ENCODE measurements at places on chromosomes 6 and 20. TPM values are rescaled to one million over a fixed set of nuclear protein-coding genes. Genes with fewer than 3 reads are reported as not detected.

DNA sequence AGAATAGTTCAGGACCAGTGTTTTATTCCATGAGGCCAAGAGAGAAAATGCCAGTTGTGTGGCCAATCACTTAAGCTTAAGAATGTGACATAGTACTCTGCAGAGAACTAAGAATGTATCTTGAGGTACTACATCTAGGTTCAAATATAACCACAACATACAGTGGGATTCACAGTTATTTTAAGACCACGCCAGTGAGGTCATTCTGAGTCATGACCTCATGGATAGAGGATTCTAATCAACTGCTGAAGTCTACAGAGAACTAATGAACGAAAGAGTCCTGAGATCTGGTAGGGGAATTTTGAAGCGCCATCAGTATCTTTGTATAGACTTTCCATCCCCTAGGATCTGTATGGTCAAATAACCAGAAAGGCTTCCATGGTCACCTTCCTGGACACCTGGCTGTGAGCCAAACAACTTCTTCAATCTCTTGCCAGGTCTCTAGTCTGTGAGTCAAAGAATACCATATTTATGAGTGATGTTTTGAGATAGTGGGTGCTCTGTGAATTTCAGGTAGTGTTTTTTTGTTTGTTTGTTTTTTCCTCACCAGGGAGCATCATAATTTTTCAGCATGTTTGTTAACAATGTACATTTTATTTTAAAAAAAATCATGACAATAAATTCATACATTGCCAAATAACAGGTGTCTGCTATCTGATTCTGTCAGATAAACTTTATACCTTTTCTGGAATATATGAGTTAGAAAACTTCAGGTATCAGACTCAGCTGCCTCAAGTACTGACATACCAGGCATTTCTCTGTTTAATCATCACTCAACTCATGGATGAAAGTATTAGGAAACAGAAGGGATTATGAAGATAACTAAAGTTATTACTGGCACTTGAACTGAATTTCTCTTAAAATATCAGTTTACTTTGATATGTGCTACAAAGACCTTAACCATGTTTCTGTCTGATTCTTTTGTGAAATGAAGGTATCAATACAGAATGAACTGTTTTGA, 217.9 kb downstream of the PLCB4 start:
- no peak for DNase-seq
- no peaks in the 10 kb centered on the region for H3K36me3 ChIP-seq
- H3K27me3 ChIP-seq: no peaks in the 10 kb centered on the region
- no peaks in the 10 kb centered on the region for H3K4me1 ChIP-seq
- no peak overlapping the region for H3K27ac ChIP-seq

DNA sequence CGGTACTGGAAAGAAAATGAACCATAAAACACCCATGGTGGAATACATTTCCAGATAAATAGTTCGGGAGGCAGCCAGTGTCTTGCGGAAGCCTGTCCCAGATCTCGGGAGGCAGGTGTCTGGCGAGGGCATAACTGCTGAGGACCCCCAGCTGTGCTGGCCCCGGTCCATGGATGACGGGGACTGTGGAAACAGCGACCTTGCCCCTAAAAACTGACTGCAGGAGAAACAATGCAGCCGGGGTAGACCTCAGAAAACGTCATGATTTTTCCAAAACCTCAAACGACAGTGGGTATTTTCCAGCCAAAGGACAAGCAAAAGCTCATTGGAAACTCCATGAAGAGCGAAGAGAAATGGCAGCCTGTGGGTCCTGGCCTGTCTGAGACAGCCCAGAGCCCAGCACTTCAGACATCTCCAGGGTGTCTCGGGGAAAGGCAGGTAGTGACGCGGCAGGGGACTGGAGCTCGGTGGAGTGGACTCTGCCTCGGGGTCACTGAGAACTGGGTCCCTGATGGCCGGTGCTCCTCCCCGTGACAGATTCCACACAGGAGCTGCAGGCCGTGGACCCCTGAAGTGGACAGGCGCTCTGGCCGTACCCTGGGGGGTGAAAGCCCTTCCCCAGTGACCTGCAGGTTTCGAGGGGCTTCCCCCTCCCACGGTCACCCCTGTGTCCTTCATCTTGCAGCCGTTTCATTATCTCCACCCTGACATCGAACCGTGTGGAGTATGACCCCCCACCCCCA, 188.6 kb downstream of the SYNDIG1 start:
- H3K4me1 ChIP-seq: peaks cover 4% of the 10 kb centered on the region
- H3K4me3 ChIP-seq: no peak overlapping the region
- no peak overlapping the region for H3K27ac ChIP-seq
- no peaks in the 10 kb centered on the region for H3K36me3 ChIP-seq

The CLDN20 gene
- not detected for total RNA-seq

DNA sequence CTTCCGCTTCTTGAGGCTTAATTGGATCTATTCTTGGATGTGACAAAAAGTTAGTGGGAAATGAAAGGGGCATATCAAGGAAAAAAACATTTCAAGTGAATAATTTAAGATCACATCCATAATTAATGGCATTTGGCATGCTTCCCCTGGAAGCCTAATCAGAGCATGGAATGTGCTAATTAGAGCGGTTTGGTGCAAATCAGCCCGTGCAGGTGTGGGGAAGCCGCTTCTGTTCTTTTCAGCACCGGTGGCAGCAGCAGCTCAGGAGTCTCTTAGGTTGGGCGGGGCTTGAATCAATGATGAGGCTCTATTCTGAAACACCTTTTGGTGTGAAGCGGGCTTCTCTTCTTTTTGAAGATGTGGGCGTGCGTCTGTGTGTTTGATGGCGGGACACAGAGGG, 301.2 kb downstream of the LRFN2 start:
- no peak overlapping the region for H3K27ac ChIP-seq
- no peak for DNase-seq
- H3K36me3 ChIP-seq: no peaks in the 10 kb centered on the region

GRCh38 chr6:132764370-132764769, 6.7 kb upstream of the VNN2 start:
- peaks cover 2% of the 10 kb centered on the region for H3K4me1 ChIP-seq
- no peak overlapping the region for H3K27ac ChIP-seq
- H3K4me3 ChIP-seq: no peak overlapping the region
- H3K36me3 ChIP-seq: no peaks in the 10 kb centered on the region

The SMPDL3A gene
- 22.4 TPM for total RNA-seq

The NKX2-2 gene
- total RNA-seq: not detected

DNA sequence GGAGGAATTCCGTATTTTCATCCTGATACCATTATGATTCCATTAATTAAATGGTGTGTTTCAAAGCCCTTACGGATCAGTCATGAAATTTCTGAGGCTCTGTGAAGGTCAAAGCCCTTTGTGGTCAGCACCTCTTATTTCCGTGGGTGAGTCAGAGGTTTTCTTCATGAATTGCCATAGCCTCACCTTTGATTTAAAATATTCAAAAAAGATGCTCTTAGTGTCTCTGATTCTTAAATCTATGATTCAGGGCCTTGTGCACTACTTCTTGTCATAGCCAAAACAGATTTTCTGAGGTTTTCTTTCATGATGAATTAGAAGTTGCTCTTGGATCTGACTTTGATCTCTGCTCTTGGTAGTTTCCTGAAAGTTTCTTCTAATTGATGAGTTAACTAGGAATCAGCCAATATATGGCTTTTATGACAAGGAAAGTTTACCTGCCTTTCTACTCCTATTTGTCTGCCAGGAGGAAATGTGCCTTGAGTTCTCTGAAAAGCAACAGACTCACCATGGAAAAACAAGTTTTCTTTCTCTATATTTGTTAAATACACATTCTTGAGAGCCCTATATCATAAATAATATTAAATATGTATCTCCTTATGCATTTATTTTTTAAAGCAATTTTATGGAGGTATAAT, 613.0 kb downstream of the UTRN start:
- H3K27me3 ChIP-seq: no peaks in the 10 kb centered on the region
- DNase-seq: no peak
- H3K36me3 ChIP-seq: no peaks in the 10 kb centered on the region
- H3K27ac ChIP-seq: no peak overlapping the region
- no peaks in the 10 kb centered on the region for H3K4me1 ChIP-seq

DNA sequence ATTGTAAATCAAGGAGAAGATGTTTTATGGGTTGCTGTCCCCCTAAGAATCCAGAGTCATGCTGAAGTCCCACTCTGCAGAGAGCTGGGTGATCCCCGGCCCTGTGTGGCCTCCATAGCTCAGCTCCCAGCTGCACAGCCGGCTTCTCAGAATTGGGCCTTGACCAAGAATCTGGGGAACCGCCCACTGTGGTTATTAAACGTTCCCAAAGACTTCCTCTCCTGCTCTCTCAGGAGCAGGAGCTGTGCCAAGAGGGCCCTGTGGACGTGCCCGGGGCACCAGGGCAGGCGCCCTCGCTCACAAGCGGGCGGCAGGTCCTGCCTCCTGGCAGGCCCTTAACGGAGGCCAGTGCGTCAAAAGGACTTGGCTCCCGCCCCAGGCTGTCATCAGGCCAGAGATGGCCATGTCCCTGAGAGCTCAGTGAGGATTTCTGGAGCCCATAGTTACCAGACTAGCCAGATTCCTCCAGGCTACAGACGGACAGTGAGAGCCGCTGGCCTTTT, 30.4 kb downstream of the ZC3H12D start:
- H3K4me3 ChIP-seq: no peak overlapping the region
- peak overlapping the region; percentile 82 for H3K27ac ChIP-seq
- H3K4me1 ChIP-seq: peaks cover 17% of the 10 kb centered on the region
- DNase-seq: peak; percentile 89
- no peaks in the 10 kb centered on the region for H3K36me3 ChIP-seq

The SOX18 gene
- 52.2 TPM for total RNA-seq

The TMEM244 gene
- not detected for total RNA-seq

- no peaks in the 10 kb centered on the region for H3K27me3 ChIP-seq
- no peaks in the 10 kb centered on the region for H3K36me3 ChIP-seq
- no peak overlapping the region for H3K4me3 ChIP-seq
Observed at GRCh38 chr6:116392132-116393013, 21.6 kb downstream of the DSE start.

The IRF4 gene
- total RNA-seq: 4.6 TPM

- no peak overlapping the region for H3K4me3 ChIP-seq
- no peaks in the 10 kb centered on the region for H3K36me3 ChIP-seq
- H3K27ac ChIP-seq: no peak overlapping the region
- H3K27me3 ChIP-seq: no peaks in the 10 kb centered on the region
Observed at GRCh38 chr6:75932067-75932466, 140.4 kb downstream of the IMPG1 start.

GRCh38 chr6:150200428-150201100, 57.7 kb downstream of the PPP1R14C start:
- no peaks in the 10 kb centered on the region for H3K27me3 ChIP-seq
- H3K4me1 ChIP-seq: peaks cover 9% of the 10 kb centered on the region
- no peak for DNase-seq
- H3K27ac ChIP-seq: no peak overlapping the region

- no peaks in the 10 kb centered on the region for H3K27me3 ChIP-seq
- H3K4me1 ChIP-seq: no peaks in the 10 kb centered on the region
- H3K36me3 ChIP-seq: no peaks in the 10 kb centered on the region
- H3K4me3 ChIP-seq: no peak overlapping the region
- H3K27ac ChIP-seq: no peak overlapping the region
Observed at GRCh38 chr6:96340164-96340563, 181.4 kb upstream of the UFL1 start.

DNA sequence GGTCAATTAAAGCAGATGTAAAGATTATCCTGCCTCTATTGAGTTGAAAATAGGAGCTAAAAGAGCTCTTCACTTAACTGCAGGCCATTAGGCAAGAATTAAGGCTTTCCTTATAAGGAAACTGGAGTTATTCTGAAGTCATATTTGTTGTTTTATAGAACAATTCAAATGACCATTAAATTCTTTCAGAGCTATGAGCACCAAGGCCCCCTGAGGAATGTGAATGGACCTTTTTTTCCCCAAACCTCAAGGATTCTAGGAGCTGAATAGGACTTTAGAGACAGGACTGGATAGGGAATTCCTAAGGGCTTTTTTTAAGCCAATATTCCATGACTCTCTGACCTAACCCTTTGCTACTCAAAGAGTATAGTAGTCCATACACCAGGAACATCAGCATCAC, 565.7 kb upstream of the BTBD3 start:
- H3K4me1 ChIP-seq: peaks cover 3% of the 10 kb centered on the region
- no peak overlapping the region for H3K27ac ChIP-seq
- H3K27me3 ChIP-seq: no peaks in the 10 kb centered on the region
- H3K4me3 ChIP-seq: no peak overlapping the region
- no peak for DNase-seq
- no peaks in the 10 kb centered on the region for H3K36me3 ChIP-seq
